HepG2 (cell line): ENCODE measurements at places on chromosomes 6 and 20. TPM values are rescaled to one million over a fixed set of nuclear protein-coding genes. Genes with fewer than 3 reads are reported as not detected.

Gene NKAPL
- total RNA-seq: not detected in 2 replicates

Gene AGPAT4
- total RNA-seq: 0.04 and 0.07 TPM in 2 replicates

Gene PET117
- total RNA-seq: 48.2 and 52.3 TPM in 2 replicates

Gene RBPJL
- total RNA-seq: not detected in 2 replicates

Gene BEND6
- 0.20 and 0.25 TPM in 2 replicates for total RNA-seq

- no peak overlapping the region for H3K27ac ChIP-seq
- H3K27me3 ChIP-seq: no peaks in the 10 kb centered on the region
- no peak overlapping the region for H3K4me3 ChIP-seq
- H3K4me1 ChIP-seq: peaks cover 43% of the 10 kb centered on the region
These were observed 693 bp downstream of the FAM50B start for GRCh38 chr6:3849681-3850450.

DNA sequence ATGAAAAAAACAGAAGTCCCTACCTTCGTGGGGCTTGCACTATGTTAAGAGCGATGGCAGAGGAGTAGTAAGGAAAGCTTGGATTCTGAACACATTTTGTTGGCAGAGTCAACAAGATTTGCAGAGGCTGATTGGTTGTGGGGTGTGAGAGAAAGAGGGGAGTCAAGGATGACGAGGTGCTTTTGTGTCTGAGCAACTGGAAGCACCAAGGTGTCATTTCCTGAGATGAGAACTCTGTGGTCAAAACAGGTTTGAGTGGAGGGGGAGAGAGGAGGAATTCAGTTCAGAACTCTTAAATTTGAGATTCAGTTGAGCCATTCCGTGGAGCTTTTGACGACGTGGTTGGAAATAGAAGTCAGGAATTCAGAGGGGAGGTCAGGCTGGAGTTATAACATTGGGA, 3.5 kb downstream of the OCSTAMP start:
- no peak overlapping the region for H3K27ac ChIP-seq
- H3K4me3 ChIP-seq: no peak overlapping the region
- no peak for DNase-seq
- peaks cover 5% of the 10 kb centered on the region for H3K27me3 ChIP-seq
- peaks cover 34% of the 10 kb centered on the region for H3K4me1 ChIP-seq

GRCh38 chr20:34389206-34389953, 26.3 kb downstream of the ITCH start:
- no peak overlapping the region for H3K4me3 ChIP-seq
- H3K36me3 ChIP-seq: peaks cover 46% of the 10 kb centered on the region
- H3K4me1 ChIP-seq: peaks cover 43% of the 10 kb centered on the region
- no peak for DNase-seq
- H3K27ac ChIP-seq: no peak overlapping the region
- H3K27me3 ChIP-seq: no peaks in the 10 kb centered on the region

DNA sequence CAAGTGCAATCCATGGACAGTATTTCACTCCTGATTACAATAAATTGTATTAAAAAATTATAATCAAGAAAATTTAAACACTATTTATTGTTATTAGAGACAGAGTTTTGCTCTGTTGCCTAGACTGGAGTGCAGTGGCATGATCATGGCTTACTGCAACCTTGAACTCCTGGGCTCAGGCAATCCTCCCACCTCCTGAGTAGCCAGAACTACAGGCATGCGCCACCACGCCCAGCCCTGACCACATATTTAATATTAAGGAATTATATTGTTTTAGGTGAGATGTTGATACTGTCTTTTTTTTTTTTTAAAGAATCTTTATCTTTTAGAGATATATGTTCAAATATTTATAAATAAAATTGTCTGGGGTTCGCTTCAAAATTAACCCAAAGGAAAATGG, 14.6 kb downstream of the LCA5 start:
- H3K27ac ChIP-seq: no peak overlapping the region
- no peaks in the 10 kb centered on the region for H3K36me3 ChIP-seq
- peaks cover 44% of the 10 kb centered on the region for H3K4me1 ChIP-seq
- DNase-seq: no peak

DNA sequence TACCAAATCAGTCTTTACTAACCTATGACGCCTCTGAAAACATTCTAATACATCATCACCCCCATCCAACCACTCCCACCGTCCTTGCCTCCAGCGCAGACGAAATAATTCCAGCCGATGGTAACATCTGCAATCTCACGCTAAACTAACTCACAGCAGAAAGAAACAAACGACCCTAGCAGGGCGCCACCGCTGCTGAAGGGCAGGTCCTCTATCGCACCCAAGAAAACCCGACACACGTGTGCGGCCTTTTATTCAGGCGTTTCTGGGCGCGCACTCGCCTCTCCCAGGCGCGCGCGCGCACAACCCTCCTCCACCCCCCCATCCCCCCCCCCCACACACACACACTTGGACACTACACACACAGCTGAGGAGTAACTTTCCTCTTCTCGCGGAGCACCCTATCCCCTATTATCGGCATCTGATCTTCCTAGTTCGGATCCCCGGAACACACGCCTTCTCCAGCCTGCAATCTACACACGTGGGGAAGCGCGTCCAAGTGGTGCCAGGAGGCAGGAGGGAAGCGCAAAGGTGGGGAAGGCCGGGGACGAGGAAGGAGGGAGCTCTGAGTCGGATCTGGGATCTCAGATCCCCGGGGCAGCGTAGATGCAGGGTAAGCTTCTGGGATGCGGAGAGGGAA, 1.4 kb downstream of the GFOD1 start:
- H3K27ac ChIP-seq: no peak overlapping the region
- no peaks in the 10 kb centered on the region; the same call in 2 of the 3 replicates for H3K27me3 ChIP-seq
- H3K4me1 ChIP-seq: peaks cover 54% of the 10 kb centered on the region
- peak; percentile 43 for DNase-seq
- H3K36me3 ChIP-seq: no peaks in the 10 kb centered on the region

DNA sequence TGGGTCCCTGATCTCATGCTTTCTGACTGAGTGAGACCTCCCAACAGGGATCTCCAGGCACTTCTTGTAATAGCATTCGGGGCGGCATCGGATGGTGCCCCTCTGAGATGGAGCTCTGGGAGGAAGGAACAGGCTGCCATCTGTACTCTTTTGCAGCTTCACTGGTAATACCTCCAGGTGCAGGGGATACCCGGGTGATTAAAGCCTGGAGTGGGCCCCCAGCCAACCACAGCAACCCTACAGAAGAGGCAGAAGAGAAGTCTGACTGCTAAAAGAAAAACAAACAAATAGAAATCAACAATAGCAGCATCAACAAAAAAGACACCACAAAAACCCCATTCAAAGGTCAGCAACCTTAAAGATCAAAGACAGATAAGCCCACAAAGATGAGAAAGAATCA, 19.1 kb upstream of the PGK2 start:
- no peak overlapping the region for H3K4me3 ChIP-seq
- no peak overlapping the region for H3K27ac ChIP-seq
- no peaks in the 10 kb centered on the region for H3K4me1 ChIP-seq
- no peaks in the 10 kb centered on the region for H3K27me3 ChIP-seq

- DNase-seq: no peak
- no peak overlapping the region for H3K4me3 ChIP-seq
- no peak overlapping the region for H3K27ac ChIP-seq
- H3K27me3 ChIP-seq: no peaks in the 10 kb centered on the region
- peaks cover 58% of the 10 kb centered on the region for H3K36me3 ChIP-seq
These were observed 90.1 kb downstream of the TAF4 start for GRCh38 chr20:61975407-61976129.

GRCh38 chr6:48883116-48883515, 579.9 kb downstream of the MMUT start:
- H3K27ac ChIP-seq: no peak overlapping the region
- no peaks in the 10 kb centered on the region; the same call in 1 of the 2 replicates for H3K27me3 ChIP-seq
- DNase-seq: no peak
- no peak overlapping the region for H3K4me3 ChIP-seq

GRCh38 chr20:57379263-57379647, 11.9 kb upstream of the RBM38 start:
- no peak overlapping the region for H3K27ac ChIP-seq
- DNase-seq: no peak
- H3K4me1 ChIP-seq: no peaks in the 10 kb centered on the region
- H3K4me3 ChIP-seq: no peak overlapping the region
- H3K36me3 ChIP-seq: peaks cover 42% of the 10 kb centered on the region
- no peaks in the 10 kb centered on the region for H3K27me3 ChIP-seq

DNA sequence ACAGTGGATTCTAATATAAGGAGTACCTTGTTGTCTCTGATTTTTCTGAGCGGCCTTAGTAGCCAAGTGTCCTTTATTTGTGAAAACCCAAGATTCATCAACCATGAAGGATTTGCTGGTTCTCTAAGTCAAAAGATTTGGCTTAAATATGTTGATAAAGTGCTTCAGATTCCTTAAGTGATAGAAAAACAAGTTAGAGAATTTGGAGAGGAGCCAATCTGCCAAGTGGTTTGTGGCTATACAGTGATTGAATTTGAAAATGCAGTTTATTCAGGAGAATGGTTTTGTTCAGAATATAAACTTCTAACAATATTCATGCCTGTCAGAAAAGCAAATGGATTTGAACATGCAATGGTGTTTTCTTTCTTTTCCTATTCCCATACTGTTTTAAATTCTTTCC, 54.8 kb downstream of the CAP2 start:
- no peaks in the 10 kb centered on the region for H3K4me1 ChIP-seq
- DNase-seq: no peak
- no peaks in the 10 kb centered on the region for H3K36me3 ChIP-seq
- H3K4me3 ChIP-seq: no peak overlapping the region
- H3K27ac ChIP-seq: no peak overlapping the region

DNA sequence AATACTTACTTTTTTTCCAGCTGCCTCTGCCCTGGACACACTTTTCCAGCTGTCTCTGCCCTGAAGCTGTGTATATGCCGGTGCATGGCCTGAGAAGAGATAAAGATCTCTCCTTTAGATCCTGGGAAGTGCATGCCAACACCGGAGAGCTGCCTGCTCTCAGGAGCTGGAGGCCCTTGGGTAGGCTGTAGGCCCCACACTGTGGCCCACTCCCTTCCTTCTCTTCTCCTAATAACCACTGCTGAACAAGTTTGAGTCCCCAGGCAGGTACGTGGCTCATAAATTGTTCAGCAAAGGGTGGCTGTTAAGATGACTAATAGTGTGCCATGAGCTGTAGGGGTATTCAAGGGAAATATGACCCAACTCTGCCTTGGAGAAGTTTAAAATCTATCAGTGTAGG, 102.5 kb downstream of the CD24 start:
- peaks cover 28% of the 10 kb centered on the region for H3K4me1 ChIP-seq
- H3K27me3 ChIP-seq: no peaks in the 10 kb centered on the region; the same call in 1 of the 2 replicates
- H3K4me3 ChIP-seq: no peak overlapping the region
- no peak overlapping the region for H3K27ac ChIP-seq

GRCh38 chr6:38016824-38017223, 197.3 kb downstream of the ZFAND3 start:
- no peak overlapping the region for H3K27ac ChIP-seq
- DNase-seq: no peak
- peaks cover 11% of the 10 kb centered on the region for H3K4me1 ChIP-seq
- H3K27me3 ChIP-seq: no peaks in the 10 kb centered on the region
- no peaks in the 10 kb centered on the region for H3K36me3 ChIP-seq
- H3K4me3 ChIP-seq: no peak overlapping the region
